IPS-NIHi11 (cell line): ENCODE measurements at places on chromosomes 5 and 9.

DNA sequence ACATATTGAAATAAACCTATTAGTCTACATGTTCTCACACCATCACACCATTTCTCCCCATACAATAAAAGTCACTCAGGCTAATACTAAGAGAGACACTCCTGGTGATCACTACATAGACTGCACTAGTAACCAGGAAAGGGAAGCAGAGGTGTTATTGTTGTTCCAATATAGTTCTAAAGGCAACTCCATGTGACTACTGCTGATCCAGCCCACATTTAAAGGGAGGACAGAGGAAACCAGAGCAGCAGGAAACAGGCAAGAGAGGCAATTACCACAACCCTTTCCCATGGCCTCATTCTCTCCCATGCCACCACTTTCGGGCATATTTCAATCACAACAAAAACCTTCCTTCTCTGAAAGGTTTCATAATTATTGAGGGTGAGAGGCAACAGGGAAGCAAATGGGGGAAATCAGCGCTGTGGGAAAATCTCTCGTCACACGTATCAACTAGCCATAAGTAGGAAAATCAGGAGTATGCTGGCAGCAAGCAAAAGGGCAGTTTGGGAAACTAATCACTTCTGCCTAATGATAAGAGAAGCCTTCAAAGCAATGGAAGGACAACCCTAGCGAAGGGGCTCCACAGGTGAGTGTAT is 1.8 kb downstream of the UBAP2 start:
- DNase-seq = no peak

DNA sequence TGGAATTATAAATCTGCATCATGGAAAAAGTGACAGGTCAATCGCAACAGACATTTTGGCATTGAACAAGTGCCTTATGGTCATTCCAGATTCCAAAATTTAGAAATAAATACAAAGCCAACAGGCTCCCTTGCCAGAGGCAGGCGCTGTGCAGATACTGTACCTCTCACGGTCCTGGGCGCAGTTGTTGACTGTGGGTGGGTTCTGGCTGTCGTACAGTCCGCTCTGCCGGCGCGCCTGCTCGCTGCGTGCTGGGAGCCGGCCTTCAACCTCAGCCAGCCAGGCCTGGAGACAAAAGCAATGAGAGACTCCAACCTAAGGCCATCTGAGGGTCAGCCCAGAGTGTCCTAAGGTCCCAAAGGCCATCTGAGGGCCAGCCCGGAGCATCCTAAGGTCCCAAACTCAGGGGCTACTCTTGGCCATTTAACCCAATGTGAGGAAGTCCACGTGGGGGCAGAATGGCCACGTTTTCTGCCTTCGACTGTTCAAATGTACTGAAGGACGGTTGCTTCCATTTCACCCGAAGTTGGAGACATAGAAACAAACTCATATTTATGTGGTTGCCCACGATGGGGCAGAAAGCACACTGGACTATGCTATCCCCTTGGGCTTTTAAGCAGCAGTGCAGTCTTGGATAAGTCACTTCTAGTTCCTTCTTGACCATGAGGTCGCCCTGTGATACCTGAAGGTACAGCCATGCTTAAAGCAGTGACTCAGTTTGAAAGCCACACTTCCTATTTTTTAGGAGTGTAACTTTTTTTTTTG is 65.2 kb downstream of the USP20 start:
- no peak for DNase-seq

- no peak for DNase-seq
These were observed 261.9 kb downstream of the GADD45G start for GRCh38 chr9:89866701-89867100.

GRCh38 chr5:10056228-10056760 is 193.4 kb downstream of the ATPSCKMT start:
- no peak for DNase-seq

DNA sequence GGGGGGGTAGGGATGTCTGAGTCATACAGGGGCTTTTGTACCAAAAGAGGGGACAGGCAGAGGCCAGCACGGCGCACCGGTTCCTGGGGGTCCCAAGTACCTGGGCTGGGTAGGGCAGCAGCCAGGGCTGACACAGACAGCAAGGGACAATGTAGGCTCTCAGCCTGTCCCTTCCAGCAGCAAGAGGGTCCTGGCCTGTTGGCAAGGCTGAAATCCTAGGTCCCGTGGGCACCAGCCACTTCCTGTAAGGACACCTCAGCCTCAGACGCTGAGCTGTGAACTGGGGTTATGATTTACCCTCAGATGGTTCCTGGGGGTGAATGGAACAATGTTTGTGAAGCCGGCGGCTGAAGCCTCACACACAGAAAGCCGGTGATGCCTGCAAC is 41.3 kb downstream of the NACC2 start:
- no peak for DNase-seq
